ENCODE measurements at places on chromosomes 12 and 14.

DNA sequence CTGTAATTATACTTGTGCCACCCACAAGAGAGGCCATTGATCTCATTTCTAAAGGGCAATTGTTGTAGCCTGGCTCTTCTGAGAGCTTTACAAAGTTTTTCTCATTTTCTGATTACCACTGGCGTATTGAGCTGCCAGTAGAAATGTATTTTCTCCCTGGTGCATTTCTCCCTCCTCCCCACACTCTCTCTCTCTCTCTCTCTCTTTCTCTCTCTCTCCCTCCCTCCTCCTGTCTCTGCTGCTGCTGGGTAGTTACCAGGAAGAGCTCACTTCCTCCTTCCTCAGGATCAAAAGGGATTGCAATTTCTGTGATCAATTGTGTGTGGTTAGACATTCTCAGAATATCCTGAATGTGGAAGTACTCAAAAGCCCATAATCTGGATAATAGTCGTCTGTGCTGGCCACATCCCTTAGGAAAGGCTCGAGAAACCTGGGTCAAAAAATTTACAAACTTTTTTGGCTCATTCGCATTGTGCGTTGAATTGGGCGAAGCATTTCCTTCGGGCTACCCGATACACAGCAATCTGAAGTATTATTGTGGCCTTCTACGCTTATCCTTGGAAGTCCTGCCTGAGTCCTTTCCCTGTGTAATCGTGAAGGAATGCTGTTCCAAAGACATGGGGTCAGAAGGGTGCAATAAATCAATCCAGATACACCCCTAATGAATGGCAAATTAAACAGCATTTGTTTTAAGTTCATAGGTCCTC, 254.8 kb downstream of the MSRB3 start:
- DNase-seq: no peak

GRCh38 chr12:79673354-79673753, 17.4 kb downstream of the PAWR start:
- peak; percentile 46 for DNase-seq

DNA sequence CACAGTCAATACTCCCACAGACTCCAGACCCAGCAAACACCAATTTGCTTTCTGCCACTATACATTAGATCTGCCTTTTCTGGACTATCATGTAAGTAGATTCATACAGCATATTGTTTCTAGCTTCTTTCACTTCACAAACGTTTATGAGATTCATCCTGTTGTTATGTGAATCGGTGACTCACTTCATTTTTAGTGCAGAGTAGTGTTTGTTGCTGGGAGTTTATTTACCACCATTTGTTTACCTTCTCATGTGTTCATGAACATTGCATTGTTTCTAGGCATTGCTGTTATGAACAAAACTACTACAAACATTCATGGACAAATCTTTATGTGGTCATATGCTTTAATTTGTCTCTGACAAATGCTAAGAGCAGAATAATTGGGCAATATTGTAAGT, 807.8 kb upstream of the TMEM132C start:
- no peak for DNase-seq

- DNase-seq: no peak
Measured at GRCh38 chr14:24376448-24377070, 8.6 kb downstream of the NFATC4 start.

DNA sequence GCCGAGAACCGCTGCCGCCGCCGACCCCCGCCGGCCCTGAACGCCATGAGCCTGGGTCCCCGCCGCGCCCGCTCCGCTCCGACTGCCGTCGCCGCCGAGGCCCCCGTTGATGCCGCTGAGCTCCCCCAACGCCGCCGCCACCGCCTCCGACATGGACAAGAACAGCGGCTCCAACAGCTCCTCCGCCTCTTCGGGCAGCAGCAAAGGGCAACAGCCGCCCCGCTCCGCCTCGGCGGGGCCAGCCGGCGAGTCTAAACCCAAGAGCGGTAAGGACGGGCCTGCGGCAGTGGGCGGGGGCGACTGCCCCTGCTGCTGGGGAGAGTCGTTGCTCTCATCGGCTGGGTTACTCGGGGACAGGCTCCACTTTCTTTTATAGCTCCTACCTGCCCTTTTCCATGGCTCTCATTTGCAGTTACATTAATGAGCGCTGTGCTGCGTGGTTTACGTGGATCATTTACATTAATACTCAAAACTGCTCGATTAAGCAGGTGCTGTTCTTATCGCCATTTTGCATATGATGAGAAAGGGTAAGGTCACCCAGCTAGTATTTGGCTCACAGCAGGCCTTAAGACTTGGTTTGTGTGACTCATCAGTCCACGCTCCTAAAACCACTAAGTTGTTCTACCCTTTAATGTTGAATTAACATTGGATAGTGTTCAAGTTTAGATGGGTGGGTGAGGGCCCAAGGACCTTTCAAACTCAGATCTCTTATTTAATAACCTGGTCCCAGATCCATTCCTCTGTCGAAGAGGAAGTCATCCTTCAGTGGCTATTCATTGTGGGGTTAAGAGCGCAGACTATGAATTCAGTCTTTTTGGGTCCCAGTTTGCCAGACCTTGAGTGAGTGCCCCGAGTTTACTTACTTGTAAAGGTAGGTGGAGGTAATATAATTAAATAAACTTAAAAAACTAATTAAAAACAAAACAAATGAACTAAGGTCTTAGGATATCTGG, 823 bp downstream of the RNF10 start:
- peak; percentile 7 for DNase-seq
